Fibroblast of skin of abdomen (primary cell): ENCODE measurements at places on chromosomes 16 and 17.

GRCh38 chr16:88197481-88198456 is 185.0 kb upstream of the ZNF469 start:
- no peak for DNase-seq

DNA sequence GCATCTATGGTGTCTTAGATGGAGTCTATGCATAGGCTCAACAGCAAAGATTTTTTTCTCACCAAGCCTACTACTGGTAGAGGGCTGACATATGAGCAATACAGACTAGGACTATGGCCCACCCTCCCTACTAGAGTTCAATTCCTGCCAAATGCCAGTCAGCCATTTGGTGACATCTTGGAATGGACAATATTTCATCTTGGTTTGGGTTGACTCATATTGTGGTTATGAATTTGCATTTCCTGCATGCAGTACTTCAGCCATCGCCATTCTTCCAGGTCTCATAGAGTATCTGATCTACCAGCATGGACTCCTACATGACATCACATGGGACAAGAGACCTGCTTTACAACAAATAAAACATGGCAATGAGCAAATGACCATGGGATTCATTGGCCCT is 778.1 kb upstream of the SOX9 start:
- DNase-seq, result peak; percentile 61

GRCh38 chr17:6096201-6097004 is 26.2 kb downstream of the WSCD1 start:
- DNase-seq, result no peak

- DNase-seq, result no peak
Measured at GRCh38 chr17:52546990-52547389, 388.5 kb upstream of the CA10 start.

GRCh38 chr17:16258901-16259300 is 41.9 kb downstream of the PIGL start:
- DNase-seq, result no peak

GRCh38 chr17:8300627-8301242 is 5.5 kb upstream of the SLC25A35 start:
- peak; percentile 65 for DNase-seq

DNA sequence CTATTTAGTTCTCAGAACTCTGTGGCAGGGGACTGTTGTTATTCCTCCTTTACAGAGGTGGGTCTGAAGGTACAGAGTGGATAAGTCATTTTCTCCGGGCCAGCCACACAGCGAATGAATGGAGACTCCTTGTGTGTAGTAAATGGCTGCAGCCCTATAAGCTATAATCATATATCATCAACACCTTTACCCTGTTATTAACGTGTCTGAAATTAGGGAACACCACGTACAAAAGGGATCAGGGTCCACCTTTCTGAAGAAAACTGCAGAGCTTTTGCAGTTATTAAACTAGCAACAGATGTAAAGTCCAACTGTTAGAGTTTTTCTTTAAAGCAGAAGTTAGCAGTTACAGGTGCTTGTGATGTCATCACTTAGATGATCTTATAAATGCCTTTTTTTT is 696.7 kb downstream of the MAF start:
- DNase-seq, result no peak

DNA sequence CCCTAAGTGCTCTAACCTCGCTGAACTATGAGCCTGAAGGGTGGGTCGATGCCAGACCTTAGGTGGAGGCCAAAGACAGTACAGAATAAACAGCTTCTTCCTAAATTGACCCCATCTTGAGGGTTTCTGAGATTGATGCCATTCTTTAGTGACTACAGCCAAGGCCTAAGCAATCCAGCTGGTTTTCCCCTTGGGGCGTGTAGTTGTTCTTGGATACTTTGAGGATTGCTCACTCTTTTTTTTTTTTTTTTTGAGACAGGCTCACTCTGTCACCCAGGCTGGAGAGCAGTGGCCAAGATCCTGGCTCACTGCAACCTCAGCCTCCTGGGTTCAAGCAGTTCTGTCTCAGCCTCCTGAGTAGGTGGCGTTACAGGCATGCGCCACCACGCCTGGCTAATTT is 2.0 kb downstream of the OVCA2 start:
- DNase-seq, result peak; percentile 66

- no peak for DNase-seq
Measured at GRCh38 chr16:57021757-57022156, 32.4 kb downstream of the NLRC5 start.

DNA sequence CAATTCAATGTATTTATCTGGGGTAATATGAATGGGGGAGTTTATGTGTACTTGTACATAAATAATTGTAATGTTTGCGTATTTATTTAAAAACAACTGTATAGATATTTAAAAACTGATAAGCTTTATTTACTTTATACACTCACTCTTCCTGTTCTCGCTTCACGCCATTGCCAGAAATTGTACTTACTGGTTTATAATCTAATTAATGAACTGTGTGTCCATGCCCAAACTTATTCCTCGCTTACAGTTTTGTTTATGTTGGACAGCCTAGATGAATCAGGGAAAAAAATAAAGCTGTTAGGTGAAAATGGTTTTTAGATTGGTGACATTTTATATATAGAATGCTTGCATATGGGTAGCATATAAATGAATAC is 30.8 kb downstream of the AATF start:
- no peak for DNase-seq

GRCh38 chr16:62035115-62036092 is 834 bp downstream of the CDH8 start:
- peak; percentile 37 for DNase-seq

- DNase-seq, result no peak
Measured at GRCh38 chr17:55500103-55500502, 11.1 kb downstream of the SMIM36 start.

DNA sequence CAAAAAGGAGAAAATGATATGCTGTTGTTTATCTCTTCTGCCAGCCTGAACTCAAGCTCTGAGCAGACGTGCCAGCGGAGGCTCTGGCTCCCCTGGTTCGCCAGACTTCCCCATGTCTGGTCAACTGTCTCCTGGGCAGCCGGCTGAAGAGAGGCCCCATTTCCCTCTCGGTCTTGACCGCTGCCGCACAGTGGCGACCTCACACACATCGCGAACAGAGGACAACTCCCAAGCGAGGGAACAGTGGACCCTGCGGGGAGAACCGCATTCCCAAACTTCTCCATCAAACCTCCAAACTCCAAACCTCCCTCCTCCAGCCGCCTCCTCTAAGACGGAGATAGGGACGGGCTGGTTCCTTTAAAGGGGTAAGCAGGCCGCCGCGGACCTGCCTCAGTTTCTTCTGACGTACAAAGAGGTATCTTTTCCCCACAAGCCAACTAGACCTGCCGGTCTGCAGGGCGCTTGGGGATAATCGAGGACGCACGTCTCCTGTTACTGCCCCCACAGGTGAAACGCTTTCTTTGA is 24.9 kb upstream of the RFFL start:
- no peak for DNase-seq

DNA sequence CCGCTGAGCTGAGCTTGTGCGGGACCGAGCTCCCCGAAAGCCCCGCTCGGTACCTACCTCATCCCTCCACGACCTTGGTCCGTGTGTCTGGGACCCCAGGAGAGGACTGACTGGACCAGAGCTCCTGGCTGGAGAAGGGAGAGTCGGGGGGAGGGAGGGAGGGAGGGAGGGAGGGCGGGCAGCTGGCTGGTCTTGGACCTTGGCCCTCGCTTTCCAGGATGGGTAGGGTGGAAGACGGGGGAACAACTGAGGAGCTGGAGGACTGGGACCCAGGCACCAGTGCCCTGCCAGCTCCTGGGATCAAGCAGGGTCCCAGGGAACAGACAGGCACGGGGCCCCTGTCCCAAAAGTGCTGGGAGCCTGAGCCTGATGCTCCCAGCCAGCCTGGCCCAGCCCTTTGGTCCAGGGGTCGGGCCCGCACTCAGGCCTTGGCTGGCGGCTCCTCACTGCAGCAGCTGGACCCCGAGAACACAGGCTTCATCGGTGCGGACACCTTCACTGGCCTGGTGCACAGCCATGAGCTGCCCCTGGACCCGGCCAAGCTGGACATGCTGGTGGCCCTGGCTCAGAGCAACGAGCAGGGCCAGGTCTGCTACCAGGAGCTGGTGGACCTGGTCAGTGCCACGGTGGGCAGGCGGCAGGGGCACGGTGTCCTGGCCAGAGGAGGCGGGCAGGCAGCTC is 553 bp downstream of the RHBDL1 start:
- DNase-seq, result no peak

GRCh38 chr17:66947311-66947710 is 17.2 kb upstream of the CACNG4 start:
- DNase-seq, result no peak

GRCh38 chr16:3992297-3993051 is 112.0 kb upstream of the CREBBP start:
- DNase-seq, result no peak

DNA sequence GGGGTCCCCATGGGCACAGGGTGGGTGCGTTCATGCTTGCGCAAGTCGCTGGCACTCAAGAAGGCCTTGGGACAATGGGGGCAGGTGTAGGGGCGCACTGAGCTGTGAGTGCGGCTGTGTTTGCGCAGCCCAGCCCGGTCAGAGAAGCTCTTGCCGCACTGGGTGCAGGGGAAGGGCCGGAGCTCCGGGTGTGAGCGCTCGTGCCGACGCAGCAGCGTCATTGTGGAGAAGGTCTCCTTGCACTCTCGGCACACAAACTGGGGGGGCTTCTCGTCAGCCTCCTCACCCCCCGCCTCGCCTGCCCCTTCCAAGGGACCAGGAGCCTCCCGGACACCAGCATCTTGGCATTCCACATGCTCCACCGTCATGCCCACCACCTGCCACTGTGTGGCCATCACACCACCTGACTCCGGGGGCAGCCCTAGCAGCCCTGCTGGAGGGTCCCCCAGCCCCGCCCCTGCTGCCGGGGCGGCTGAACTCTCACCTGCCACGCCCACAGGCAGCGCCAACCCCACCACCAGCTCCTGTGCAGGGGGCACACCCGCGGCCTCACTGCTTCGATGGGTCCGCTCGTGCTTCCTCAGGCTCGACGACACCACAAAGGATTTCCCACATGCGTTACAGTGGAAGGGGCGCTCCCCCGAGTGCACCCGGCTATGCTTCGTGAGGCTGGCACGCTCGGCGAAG is 12.8 kb downstream of the ZNF668 start:
- no peak for DNase-seq

GRCh38 chr16:4389051-4389955 is 17.7 kb downstream of the VASN start:
- DNase-seq, result no peak

DNA sequence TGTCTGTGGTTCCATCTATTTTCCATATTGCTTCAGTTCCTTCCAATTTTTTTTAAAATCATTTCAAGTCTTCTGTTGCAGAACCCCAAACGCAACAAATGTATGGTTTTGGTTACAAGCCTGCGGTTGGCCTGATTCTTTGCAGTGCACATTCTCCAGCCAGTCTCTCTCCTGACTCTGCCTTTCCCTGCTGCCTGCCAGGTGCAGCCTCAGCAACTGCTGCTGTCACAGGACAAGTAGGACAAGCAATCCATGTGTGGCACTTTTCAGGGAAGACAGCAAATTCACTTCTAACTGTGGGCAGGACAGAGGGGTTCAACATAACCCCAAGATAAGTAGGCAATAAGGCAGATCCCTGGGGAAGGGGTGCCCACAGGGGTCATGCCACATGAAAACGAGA is 24.2 kb downstream of the EMP2 start:
- DNase-seq, result no peak

DNA sequence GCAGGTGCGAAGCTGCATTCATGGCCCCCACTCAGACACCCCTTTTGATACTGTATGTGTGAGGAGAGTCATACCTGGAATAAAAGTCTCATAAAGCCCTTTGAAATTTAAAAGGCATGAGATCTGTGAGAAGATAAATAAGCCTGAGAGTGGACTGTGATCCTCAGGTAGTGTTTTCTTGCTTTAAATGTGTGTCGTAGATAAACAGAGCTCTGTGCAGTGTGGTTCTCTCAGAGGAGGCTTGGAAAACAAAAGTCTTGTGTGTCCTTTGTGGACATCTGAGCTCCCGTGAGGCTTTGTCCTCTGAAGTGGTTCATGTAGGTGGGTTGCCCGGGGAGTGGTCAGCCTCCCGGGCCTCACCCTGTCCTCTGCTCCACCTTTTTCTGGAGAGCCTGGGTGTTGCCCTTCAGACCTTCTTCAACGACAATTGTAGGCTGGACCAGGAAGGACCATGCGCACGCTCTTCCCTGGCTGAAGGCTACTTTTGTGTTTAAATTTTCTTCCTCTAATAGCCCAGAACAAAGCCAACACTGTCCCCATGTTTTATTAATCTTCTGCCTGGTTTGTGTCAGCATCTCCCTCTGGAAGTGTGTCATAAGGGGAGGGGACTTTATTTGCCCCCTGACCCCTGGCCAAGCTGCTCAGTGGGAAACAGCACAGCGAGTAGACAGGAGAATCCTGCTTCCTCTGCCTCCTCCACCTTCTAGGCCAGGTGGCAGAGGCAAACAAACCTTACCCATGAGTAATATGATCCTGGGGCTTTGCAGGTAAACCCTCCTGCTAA is 151.2 kb downstream of the MSI2 start:
- no peak for DNase-seq

- DNase-seq, result no peak
Measured at GRCh38 chr17:48756830-48757251, 28.3 kb upstream of the HOXB13 start.

DNA sequence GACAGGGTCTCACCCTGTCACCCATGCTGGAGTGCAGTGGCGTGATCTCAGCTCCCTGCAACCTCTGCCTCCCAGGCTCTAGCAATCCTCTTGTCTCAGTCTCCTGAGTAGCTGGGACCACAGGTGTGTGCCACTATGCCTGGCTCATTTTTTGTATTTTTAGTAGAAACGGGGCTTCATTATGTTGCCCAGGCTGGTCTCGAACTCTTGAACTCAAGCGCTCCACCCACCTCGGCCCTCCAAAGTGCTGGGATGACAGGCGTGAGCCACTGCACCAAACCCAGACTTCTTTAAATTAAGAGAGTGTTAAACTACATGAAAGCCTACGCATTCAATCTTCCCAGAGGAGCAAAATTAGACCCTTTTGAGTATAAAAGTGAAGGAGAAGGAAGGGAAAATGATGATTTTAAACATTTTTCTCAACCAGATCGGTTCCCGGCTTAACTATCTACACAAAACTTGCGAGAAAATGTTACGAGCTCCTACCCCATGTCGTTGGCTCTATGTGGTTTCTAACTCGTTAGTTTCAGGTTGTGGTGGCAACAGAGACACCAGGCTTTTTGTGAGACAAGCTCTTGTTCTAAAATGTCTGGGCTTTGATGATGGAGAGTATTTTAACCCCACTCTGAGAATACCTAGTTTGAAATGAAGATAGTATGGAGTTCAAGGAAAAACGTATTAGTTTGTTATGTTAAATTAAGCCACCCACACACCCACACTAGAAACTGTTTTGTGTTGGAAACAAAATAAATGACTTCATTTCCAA is 26.3 kb downstream of the STAT5B start:
- DNase-seq, result no peak

GRCh38 chr17:9367156-9367555 is 208.5 kb downstream of the STX8 start:
- no peak for DNase-seq

DNA sequence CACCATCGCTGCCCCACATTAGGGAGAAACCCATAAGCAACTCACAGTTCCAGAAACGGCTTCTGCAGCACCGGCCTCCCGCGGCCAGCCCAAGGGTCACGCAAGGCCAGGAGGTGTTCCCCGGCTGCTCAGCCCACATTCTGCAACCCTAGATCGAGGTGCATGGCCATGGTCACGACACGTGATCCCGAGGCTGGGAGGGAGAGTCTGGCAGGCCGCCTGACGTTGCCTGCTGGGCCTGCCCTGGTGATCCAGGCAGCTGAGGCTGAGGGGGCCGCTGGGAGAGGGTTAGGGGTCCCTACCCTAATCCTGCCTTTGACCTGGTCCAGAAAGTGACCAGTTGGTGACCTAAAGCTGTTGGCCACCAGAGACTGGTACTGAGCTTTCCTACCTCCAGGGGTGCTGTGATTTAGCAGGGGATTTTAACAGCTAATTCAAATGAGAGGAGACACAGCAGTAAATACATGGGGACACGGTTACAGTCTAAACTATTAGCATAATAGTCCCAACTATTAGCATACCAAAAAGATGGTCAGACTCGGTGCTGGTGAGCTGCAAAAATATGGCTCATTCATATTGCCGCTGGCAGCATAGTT is 97.4 kb upstream of the CIBAR2 start:
- no peak for DNase-seq
